ENCODE measurements at places on chromosomes 16 and 17. TPM values are rescaled to one million over a fixed set of nuclear protein-coding genes. Genes with fewer than 3 reads are reported as not detected.

- DNase-seq, result no peak
Measured at GRCh38 chr16:72502594-72503005, 330.6 kb upstream of the PMFBP1 start.

The DOC2B gene
- total RNA-seq, result 38.1 TPM

The HBA1 gene
- total RNA-seq, result not detected

GRCh38 chr17:43907998-43908721 lies 824 bp upstream of the MPP2 start:
- no peak for DNase-seq

GRCh38 chr17:64418506-64419339 lies 28.1 kb upstream of the PECAM1 start:
- no peak for DNase-seq

DNA sequence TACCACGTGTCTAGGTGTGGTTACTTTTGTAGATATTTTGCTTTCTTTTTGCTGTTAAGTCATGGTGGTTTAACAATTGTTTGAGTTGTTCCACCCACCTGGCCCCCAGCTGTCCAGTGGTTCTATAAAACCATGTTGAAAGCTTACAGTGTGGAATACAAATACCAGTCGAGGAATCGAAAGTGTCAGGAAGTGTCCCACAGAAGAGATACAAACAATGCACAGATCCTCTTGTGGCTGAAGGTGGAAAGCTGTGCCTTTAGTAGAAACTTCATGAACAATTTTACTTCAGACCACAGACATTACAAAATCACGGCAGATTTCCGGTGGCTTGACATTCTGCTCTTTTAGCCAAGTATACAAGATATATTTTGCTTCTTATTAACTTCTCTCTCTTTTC lies 782.4 kb upstream of the SOX9 start:
- DNase-seq, result no peak

- DNase-seq, result no peak
Measured at GRCh38 chr17:57910462-57911420, 44.5 kb downstream of the CUEDC1 start.

GRCh38 chr17:18988546-18989173 lies 15.9 kb downstream of the FAM83G start:
- DNase-seq, result no peak

The PRSS27 gene
- 3.1 TPM for total RNA-seq

The GNG13 gene
- total RNA-seq, result not detected

The SEPHS2 gene
- 51.3 TPM for total RNA-seq

DNA sequence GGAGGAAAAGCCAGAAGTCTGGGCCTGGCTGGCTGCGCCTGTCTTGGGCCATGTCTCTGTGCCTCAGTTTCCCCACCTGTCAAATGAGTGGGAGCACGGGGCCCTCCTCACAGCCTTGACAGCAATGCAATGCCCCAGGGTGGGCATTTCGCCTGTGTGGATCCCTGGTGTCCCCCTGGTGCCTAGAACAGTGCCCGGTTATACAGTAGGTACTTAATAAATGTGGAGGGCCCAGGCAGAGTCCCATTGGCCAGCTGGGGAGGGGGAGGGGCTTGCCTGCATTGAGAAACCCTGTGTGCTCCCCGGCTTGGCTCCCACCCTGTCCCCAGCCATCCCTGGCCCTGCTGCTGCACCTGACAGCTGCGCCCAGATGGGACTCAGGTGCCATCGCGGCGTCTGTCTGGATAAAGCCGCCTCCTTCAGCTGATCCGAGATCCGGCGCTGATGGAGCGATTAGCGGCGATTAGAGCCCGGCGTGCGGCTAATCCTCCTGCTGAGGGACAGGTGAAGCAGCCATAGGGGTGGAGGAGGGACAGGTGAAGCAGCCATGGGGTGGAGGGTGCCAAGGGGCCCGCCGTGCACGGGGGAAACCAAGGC lies 12.4 kb downstream of the ZFPM1 start:
- DNase-seq, result no peak

GRCh38 chr17:8155996-8156245 lies 3.7 kb upstream of the PER1 start:
- no peak for DNase-seq

DNA sequence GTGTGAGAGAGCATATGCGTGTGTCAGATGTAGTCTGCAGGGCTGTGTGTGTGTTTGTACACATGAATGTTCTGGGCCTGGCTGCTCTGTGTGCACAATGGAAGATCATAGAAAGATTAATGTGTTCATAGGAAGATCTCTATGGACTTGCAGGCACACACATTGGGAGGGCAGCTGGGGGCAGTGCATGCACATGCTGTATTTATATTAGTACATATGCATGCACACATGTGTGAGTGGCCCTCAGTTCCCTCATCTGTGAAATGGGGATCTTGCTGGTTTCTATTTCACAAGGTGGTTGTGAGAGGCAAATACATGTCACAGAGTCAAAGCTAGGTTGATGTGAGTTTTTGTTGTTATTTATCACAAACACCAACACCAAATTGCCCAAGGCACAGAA lies 2.1 kb downstream of the CA7 start:
- DNase-seq, result no peak

The GLG1 gene
- 110 TPM for total RNA-seq

DNA sequence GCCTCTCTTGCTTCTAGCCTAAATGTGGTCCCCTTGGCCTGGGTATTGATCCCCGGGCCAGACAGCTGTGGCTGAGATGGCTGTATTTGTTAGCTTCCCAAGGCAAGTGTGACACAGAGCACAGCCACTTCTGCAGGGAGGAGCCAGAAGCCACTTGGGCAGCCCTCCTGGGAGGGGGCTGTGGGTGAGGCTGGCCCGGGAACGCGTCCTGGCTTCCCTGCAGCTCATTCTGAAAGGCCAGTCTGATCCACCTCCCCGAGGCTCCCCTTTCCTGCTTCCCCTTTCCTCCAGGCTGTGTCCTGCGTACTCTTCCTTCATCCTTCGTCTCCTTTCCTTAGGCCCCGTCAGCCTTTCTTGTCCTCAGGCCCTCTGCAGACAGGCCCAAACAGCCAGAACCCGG lies 8.0 kb downstream of the SERPINF2 start:
- no peak for DNase-seq

DNA sequence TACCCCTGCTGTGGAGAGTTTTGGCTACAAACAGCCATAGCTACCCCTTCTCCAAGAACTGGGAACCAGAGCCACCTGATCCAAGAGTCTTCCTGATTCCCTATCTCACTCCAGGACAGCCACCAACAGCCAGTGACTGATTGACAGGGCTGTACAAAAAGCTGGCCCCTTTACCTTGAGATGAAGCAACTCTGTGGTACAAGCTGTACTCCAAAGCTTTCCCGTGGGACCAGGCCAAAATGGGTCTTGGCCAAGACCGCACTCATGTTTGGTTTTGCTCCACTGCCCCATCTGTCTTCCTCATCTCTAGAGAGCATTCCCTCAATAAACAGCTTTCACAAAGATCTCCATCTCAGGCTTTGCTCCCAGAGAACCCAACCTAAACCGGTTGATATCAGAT lies 43.6 kb downstream of the RNF157 start:
- DNase-seq, result no peak

DNA sequence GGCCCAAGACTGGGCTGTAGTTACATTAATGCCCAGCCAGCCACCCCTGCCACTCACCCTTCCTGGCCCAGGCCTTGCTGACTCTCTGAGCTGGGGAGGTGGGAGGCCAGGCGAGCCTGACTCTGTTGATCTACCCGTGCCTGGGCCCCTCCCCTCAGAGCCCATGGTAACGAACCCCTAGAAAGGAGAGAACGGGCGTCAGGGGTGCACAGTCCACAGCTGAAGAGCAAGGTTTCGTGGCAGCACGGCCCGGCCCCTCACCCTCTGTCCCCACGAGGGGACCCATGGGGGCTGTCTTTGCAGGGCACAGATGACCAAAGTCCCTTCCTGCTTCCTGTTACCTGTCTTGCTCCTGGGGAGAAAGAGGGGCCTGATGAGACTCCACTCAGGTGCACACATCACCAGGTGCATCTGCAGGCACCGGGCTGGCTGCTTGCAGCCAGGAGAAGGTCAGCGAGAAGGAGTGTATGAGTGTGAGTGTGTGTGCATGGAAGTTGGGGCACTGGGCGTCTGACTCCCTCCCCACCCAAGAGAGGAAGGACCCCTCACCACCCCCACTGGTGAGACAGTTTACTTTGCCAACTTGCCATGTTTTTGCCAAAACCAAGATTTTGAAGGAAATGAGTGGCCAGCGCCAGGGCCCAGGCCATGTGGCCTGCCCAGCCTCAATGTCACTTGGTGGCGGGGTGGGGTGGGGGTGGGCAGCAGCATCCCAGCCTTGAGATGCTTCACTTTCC lies 359.1 kb downstream of the SEC14L1 start:
- DNase-seq, result no peak

GRCh38 chr17:44793885-44794842 lies 35.4 kb downstream of the ADAM11 start:
- DNase-seq, result no peak

DNA sequence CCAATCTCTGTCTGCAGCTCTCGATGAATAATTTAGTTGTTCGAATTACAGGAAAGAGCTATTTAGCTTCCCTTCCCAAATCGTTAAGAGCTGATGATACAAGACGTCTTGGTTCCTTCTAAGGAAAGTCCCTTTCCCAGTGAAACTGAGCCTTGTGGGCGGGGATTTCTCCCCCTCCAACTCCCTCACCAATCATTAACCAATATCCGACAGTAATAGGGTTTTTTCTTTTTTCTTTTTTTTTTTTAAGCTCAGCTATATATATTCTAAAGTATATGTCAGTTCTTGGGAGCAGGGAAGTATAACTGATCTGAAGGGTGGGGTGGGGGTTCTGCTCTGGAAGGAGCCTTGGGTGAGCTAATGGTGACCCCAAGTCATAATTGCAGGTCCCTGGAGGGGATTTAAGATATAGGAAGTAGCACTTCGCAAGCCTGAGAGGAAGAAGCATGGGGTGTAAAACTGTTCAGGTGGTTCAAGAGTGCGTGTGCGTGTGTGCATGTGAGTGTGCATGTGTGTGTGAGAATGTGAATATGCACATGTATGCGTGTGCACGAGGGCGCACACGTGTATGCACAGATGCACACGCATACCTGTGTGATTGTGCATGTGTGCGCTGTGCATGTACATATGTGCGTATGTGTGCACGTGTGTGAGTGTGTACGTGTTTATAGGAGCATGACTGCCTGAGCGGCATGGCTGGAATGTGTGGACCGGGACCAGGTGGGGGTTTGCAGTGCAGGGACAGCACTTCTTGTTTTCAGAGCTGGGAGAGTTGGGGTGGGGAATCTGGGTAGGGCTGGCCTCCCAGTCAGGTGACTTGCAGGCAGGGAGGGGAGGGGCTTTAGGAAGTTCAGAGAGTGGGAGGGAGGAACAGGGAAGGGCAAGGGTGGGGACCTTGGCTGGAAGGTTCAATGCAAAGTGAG lies 42.7 kb downstream of the SOCS3 start:
- no peak for DNase-seq

DNA sequence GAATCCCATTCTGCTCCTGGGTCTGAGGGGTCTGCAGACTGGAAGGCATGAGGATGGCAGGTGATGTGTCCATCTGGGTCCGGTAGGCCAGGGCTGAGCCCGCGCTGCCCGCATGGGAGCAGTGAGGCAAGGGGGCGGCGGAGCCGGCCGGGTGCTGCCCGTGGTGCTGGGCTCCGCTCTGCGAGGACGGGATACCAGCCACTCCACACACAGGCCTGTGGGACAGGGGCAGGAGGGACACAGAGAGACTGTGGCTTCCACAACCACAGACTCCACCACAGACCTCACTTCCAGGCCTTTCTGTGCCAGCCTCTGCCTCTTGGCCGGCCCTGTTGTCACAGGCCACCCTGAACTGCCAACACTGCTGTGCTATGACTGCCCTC lies 25.4 kb downstream of the MAP1LC3B start:
- no peak for DNase-seq

DNA sequence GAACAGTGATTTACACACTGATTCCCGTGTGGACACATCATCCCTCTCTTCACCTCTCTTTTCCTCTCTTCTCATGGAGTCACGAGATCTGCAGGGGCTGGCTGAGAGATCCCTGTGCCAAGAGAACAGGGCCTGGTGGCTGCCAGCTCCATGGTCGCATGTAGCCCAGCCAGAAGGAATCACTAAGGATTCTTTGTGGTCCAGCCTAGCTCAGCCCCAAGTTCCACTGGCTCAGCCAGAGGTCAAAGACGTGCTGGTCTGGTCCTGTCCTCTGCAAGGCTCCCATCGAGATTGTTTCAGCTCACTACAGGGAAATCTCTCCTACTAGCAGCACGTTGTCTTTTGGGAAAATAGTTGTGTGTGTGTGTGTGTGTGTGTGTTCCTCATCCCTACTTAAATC lies 66.4 kb downstream of the NDEL1 start:
- no peak for DNase-seq

- no peak for DNase-seq
Measured at GRCh38 chr16:81551151-81551808, 106.7 kb downstream of the CMIP start.

GRCh38 chr17:6712854-6713129 lies 377 bp downstream of the SLC13A5 start:
- no peak for DNase-seq

DNA sequence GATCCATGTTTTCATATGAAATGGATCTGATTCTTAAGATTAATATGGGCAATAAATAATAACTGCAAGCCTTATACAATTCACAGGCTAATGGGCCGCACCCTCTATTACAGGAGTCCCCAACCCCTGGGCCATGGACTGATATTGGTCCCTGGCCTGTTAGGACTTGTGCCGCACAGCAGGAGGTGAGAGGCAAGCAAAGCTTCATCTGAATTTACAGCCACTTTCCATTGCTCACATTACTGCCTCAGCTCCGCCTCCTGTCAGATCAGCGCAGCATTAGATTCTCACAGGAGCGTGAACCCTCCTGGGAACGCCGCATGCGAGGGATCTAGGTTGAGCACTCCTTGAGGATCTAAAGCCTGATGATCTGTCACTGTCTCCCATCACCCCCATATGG lies 26.8 kb downstream of the METTL16 start:
- DNase-seq, result no peak

GRCh38 chr17:21164216-21164615 lies 37.5 kb downstream of the DHRS7B start:
- no peak for DNase-seq

- no peak for DNase-seq
Measured at GRCh38 chr16:77277141-77277540, 77.9 kb downstream of the SYCE1L start.

DNA sequence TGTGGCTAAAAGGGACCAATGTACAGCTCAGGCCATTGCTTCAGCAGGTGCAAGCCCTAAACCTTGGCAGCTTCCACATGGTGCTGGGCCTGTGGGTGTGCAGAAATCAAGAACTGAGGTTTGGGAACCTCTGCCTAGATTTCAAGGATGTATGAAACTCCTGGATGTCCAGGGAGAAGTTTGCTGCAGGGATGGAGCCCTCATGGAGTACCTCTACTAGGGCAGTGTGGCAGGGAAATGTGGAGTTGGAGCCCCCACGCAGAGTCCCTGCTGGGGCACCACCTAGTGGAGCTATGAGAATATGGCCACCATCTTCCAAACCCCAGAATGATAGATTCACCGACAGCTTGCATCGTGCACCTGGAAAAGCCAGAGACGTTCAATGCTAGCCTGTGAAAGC lies 13.0 kb downstream of the EFCAB5 start:
- no peak for DNase-seq
